ENCODE measurements at places on chromosomes 1 and 21.

- no peak for DNase-seq
Observed at GRCh38 chr1:25579292-25580252, 36.2 kb downstream of the LDLRAP1 start.

DNA sequence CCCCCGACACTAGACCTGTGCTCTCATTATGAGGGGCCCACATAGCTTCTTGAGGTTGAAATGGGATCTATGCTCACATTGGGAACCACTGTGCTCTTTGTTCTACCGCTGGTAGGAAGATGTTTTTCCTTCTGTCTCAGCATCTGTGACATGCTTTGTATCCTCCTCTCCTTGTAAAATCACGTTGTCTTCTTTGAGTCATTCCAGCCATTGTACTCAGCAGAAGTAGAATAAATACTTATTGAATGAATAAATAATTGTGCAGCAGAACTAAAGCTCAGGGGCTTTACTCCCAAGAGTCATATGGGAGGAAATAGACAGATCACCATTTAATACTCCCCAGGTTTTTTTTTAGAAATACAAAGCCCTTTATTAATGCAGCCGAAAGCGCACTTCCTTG, 66.3 kb upstream of the EDEM3 start:
- no peak for DNase-seq

GRCh38 chr1:152380932-152381331, 21.1 kb upstream of the FLG2 start:
- DNase-seq = no peak

DNA sequence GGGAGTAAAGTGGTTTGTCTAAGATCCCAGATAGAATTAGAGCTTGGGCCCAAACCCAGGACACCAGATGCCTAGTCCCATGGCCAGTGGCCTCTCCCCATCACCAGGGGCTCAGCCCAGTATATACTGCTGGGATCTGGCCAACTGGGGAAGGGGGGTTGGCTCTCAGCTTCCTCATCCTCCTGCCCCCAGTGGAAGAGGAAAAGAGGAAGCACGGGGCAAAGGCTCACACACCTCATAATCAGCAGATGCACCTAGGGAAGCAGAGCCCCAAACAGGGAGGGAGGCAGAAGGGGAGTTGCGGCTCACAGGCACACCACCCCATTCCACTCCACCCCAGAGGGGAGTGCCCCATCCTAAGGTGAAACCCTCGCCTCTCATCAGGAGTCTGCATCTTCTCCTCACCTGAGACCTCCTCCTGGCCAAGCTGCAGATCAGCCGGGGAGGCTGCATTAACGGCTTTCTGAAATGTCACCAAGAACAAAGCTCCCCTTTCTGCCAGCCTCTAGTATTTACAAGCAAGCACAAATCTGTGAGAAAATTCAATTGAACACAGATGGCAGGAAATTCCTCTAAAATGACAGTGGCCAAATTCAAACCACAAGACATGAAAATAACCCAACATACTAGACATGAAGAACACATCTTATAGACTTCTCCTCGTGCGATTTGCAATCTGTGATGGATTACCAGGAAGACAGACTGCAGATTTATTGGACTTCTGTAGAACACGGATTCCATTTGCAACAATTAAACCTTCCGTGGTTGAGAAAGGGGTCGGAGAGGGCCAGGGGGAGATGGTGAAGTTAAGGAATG, 82.8 kb downstream of the GLIS1 start:
- DNase-seq = no peak

- DNase-seq = no peak
Observed at GRCh38 chr1:48785869-48786268, 9.2 kb upstream of the BEND5 start.

DNA sequence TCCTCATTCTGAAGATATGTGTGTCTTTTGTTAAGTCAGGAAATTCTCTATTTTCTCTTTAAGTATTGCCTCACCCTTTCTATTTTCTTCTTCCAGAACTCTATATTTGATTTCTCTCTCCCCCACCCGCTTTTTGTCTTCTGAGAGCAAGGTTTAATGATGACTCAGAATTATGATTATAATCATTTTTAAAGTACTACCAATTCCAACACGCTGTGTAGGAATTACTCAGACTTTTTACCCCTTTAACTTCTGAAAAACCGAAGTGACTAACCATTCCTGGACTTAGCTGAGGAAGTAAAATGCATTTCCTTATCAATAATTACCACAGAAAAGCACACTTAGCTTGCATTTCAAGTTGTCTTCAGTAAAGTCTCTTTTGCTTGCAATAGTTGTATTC, 20.8 kb upstream of the SCYL3 start:
- DNase-seq = no peak

DNA sequence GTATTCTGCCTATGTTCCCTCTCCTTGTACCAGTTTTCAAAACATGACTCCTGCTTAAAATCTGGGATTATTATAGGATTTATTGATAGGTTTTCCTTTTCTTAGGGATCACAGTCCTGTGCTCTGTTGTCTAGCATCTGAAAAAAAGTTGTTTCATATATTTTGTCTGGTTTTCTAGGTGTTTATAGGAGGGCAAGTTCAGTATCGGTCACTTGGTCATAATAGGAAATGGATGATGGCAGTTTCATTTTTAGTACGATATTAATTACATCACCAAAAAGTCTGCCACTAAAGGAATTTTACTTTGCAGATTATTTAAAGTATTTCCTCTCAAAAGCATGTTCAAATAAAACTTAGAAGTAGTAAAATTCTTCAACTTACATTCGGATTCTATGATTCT, 94.4 kb downstream of the RASAL2 start:
- DNase-seq = no peak

DNA sequence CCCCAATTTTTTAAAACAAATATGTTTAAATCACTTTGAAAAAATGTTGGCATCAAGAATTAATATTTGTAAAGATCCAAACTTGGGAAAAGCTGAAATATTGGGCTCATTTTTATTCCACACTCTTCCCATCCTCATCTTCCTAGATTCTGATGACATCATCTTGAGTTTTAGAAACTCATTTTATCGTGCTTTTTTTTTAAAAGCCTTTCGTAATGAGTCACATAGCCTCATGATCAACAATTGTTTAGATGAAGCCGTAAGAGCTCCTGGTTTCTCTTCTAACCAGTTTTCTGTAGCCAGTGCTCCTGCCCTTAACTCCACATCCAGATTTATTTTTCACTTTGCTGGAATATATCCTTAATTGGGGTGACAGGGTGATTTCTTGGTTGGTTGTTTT, 78.6 kb downstream of the POFUT2 start:
- no peak for DNase-seq

DNA sequence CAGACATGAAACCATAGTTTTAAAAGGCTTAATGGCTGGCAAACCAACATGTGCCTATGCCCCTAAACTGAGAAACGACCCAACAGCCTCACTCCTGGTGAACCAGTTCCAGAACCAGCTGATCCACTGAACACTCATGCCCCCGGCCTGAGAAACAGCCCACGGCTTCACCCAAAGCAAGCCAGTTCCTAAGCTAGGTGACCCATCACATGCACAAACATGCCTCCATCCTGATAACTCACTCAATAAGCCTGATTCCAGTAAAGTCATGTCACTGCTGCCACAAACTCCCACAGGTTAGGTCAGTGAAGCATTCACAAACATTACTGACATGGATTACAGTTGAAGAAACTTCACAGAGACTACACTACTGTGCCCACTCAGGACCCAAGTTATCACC, 161.6 kb downstream of the USH2A start:
- DNase-seq = no peak

- no peak for DNase-seq
Observed at GRCh38 chr1:83129107-83129506, 869.8 kb downstream of the TTLL7 start.

- no peak for DNase-seq
Observed at GRCh38 chr1:21906173-21907078, 30.7 kb downstream of the HSPG2 start.

DNA sequence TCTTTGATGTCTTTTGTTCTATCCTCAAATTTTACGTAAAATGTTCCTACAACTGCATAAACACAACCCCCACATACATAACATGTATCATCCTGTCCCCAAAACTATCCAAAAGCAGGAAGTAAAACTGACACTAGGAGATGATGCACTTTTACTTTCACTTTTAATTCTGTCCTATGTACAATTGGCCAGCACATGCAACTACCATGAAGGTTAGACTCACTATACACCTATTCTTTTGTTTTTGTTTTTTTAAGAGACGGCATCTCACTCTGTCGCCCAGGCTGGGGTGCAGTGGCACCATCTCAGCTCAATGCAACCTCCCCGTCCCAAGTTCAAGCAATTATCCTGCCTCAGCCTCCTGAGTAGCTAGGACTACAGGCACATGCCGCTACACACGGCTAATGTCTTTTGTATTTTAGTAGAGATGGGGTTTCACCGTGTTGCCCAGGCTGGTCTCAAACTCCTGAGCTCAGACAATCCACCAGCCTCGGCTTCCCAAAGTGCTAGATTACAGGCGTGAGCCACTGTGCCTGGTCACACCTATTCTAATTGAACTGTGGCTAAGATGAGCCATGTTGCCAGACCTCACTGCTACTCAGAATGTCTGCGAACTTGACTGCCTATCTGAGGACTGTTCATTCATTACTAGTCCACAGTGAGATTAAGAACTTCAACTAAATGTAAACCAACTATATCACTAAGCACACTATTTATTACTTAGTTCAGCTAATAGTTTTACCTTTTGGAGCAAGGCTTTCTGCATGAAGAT, 48.0 kb downstream of the TOR3A start:
- DNase-seq = no peak

- no peak for DNase-seq
Observed at GRCh38 chr1:197783510-197783948, 8.2 kb upstream of the DENND1B start.

DNA sequence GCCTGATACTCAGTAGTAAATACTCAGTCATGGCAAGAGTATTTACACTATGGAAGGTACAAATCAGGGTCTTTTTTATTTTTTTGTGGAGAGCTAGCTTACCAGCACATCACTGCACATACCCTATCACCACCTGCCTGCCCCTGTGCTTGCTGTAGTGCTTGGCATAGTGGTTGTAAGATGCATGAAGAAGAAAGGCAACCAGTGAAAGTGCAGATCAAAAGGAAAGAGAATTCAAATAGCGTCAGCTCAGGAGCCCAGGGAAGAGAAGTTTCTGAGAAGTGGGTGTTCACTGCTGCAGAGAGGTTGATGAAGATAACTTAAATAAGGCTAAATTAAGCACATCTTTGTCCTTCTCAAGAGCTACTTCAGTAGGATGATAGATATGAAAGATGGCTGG, 76.0 kb downstream of the DTL start:
- DNase-seq = no peak

GRCh38 chr1:205012391-205013140, 30.4 kb upstream of the CNTN2 start:
- no peak for DNase-seq

DNA sequence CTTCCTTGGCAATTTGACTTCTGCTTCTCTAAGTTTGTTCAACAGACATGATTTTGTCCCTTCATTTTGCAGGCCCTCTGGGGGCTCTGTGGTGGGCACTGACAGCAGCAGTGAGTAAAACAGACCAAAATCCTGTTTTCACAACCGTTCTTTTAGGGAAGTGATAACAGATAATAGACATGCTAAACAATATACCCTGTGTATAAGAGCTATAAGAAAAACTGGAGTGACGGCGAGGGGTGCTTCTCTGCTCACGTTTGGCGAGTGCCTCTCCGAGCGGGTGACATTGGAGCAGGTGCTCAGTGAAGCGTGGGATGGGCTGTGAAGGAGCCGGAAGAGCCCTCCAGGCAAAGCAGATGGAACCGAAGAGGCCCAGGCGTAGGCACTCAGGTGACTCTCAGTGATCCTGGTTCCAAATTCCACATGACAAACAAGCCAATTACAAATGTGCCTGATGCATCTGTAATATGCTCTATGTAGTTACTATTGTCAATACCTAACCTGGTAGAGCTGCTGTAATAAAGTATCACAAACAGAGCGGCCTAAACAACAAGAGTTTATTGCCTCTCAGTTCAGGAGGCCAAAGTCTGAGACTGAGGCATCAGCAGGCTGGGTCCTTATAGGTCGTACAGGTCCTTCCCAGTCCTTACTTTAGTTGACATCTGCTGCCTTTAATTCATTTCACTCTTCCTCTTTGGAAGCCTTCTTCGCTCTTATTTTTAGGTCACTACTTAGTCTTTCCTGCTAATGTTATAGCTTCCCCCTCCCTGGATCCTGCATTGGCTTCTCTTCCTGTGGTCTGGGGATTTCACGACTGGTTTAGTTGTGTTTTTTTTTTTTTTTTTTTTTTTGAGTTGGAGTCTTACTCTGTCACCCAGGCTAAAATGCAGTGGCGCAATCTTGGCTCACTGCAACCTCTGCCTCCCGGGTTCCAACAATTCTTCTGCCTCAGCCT, 20.1 kb downstream of the OR2B11 start:
- DNase-seq = no peak

DNA sequence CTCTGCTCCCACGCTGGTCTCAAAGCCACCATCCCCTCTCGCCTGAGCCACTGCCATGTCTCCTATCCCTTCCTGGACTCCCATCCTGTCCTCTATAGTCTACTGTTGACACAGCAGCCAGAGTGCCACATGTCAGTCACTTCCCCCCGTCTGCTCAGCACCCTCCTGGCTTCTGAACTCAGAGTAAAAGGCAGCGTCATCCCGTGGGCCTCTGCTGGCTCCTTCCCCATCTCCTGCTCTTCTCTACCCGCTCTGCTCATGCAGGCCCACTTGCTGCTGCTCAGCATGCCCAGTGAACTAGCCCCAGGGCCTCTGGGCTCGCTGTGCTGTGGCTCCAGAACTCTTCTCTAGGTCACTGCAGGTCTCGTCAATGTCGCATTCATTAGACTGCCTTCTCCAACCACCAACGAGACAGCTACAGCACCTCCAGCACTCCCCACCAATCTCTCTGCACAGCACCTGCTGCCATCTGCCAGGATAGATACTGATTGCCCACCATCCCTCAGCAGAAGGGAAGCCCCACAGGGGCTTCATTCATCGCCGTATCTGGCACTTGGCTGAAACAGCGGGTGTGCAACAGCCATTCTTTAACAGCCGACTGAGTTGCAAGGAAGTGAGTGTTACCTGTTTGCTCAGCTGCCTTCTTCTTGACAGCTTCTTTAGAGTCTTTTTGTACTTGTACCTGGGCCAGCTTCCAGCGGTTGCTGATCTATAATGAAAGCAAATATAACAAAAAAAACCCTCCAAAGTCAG, 11.8 kb upstream of the SRM start:
- no peak for DNase-seq

DNA sequence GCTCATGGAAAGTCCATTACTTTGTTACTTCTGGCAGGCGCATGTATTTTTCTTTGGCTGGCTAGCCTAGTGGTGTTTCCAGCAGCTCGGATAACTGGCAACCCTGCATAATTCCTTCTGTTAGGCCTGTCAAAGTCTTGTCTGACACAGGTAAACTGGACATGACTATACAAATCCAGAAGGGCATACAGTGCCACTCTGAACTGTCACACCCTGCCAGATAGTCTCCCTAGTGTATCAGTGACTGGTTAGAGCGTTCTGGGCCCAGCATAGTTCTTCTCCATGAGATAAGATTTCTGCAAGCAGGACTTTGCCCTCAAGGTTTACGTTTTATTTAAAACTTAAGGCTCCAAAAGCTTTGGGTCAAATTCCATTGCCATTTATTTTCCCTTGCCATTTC, 177.7 kb upstream of the GORAB start:
- no peak for DNase-seq
